Natural killer cell treated with Interleukin-12 subunit alpha and Interleukin-12 subunit beta and Interleukin-15 and Interleukin-18, amount 100 ng/mL, for 72 hours (primary cell): ENCODE measurements at places on chromosomes 13 and 19. TPM values are rescaled to one million over a fixed set of nuclear protein-coding genes. Genes with fewer than 3 reads are reported as not detected.

SIAH3 gene
- total RNA-seq = not detected

- peaks cover 2% of the 10 kb centered on the region for H3K27me3 ChIP-seq
- no peaks in the 10 kb centered on the region for H3K4me1 ChIP-seq
- no peak for DNase-seq
- H3K4me3 ChIP-seq = no peak overlapping the region
- H3K36me3 ChIP-seq = no peaks in the 10 kb centered on the region
- no peak overlapping the region for H3K27ac ChIP-seq
Measured at GRCh38 chr13:109301276-109301675, 485.1 kb downstream of the IRS2 start.

GRCh38 chr19:51820011-51820410 is 25.1 kb downstream of the FPR3 start:
- no peaks in the 10 kb centered on the region for H3K4me1 ChIP-seq
- H3K4me3 ChIP-seq = no peak overlapping the region
- H3K27ac ChIP-seq = no peak overlapping the region
- peaks cover 7% of the 10 kb centered on the region for H3K27me3 ChIP-seq

DNA sequence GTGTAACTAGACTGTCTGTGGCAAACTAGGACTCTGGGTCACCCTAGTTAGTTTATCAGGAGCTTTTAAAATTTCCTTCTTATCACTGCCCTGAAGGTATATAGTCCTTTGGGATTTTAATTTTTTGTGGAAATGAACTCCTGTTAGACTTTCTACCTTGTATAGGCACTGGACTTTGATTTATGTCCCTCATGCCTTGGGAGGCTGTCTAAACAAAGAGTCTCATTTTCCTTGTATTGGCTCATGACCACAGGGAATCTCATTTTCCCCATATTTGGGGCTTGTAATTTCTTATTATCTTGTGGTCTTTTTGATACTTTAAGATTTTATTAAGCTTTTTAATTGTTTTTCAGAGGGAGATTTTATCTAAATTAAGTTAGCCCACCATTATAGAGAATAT is 21.4 kb downstream of the KCTD4 start:
- H3K27me3 ChIP-seq = no peaks in the 10 kb centered on the region
- no peak overlapping the region for H3K27ac ChIP-seq
- no peak for DNase-seq
- no peak overlapping the region for H3K4me3 ChIP-seq
- H3K36me3 ChIP-seq = peaks cover 5% of the 10 kb centered on the region

DNA sequence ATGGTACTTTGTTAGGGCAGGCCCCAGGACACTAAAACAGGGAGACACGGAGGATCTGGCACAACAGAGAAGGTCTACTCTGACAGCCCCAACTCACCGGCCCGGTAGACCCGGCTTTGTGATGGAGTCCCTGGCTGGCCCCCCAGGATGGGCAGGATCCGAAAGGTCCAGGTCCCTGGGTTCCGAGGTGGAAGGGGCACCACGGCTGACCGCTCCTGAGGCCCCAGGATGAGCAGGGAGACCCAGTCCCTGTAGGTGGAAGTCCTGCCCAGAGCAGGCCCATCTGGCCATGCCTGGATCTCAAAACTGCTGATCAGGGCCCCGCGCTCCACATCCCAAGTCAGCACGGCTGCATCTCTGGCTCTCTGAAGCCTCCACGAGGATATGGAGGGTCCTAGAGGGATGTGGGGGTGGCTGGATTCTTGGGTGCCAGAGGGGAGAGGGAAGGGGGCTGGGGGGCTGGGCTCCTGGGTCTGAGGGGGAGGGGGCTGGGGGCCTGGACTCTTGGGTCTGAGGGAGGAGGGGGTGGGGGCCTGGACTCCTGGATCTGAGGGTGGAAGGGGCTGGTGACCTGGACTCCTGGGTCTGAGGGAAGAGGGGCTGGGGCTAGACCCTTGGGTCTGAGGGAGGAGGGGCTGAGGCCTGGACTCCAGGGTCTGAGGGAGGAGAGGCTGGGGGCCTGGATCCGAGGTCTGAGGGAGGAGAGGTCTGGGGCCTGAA is 4.6 kb downstream of the VSIG10L start:
- H3K27ac ChIP-seq = no peak overlapping the region
- H3K27me3 ChIP-seq = no peaks in the 10 kb centered on the region
- H3K4me3 ChIP-seq = no peak overlapping the region
- no peaks in the 10 kb centered on the region for H3K36me3 ChIP-seq
- DNase-seq = peak; percentile 56
- peaks cover 18% of the 10 kb centered on the region for H3K4me1 ChIP-seq

GRCh38 chr13:48828962-48829411 is 146.7 kb upstream of the FNDC3A start:
- H3K27ac ChIP-seq = peak overlapping the region; percentile 3
- H3K36me3 ChIP-seq = peaks cover 28% of the 10 kb centered on the region
- DNase-seq = no peak
- peak overlapping the region; percentile 39 for H3K4me3 ChIP-seq
- peaks cover 29% of the 10 kb centered on the region for H3K4me1 ChIP-seq

DNA sequence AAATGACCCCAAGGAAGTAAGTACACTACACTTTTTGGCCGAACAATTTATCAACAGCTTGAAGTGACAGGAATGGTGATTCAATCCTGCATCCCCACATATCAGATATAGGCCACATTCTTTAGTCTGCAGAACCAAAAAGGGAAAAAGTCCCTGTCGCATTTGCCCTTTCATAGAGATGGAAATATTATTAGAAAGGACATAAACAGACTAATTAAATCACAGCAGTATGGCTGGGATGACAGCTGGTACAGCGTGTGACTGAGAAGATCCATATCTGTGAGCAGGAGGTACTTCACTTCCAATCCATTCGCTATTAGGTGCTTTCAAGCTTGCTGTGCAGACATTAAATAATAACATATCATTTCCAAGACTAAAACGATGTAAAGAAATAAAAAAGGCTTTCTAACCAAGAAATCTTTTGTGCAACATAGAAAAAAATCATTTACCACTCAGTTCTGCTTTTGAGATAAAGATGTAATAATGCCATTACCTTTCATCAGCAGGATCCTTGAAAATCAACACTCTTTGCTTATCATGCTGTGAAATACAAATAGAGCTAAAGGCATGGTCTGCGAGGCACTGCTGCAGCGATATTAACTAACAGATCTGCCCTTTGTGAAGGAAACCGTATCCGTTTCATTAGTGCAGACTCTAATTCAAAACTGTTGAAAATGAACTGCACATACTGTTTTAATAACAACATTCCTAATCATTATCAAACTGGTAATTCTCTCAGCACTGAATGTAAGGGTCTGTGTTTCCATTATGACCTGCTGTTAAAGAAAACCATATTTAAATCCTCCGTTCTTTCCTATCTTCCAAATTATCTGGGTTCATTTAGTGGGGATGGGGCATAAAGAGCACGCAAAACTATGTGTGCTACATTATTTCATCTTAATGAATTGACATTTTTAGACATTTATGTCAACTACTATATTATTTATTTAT is 245.6 kb downstream of the DACH1 start:
- no peaks in the 10 kb centered on the region for H3K4me1 ChIP-seq
- H3K27me3 ChIP-seq = no peaks in the 10 kb centered on the region
- H3K4me3 ChIP-seq = no peak overlapping the region
- H3K36me3 ChIP-seq = no peaks in the 10 kb centered on the region
- no peak overlapping the region for H3K27ac ChIP-seq

DNA sequence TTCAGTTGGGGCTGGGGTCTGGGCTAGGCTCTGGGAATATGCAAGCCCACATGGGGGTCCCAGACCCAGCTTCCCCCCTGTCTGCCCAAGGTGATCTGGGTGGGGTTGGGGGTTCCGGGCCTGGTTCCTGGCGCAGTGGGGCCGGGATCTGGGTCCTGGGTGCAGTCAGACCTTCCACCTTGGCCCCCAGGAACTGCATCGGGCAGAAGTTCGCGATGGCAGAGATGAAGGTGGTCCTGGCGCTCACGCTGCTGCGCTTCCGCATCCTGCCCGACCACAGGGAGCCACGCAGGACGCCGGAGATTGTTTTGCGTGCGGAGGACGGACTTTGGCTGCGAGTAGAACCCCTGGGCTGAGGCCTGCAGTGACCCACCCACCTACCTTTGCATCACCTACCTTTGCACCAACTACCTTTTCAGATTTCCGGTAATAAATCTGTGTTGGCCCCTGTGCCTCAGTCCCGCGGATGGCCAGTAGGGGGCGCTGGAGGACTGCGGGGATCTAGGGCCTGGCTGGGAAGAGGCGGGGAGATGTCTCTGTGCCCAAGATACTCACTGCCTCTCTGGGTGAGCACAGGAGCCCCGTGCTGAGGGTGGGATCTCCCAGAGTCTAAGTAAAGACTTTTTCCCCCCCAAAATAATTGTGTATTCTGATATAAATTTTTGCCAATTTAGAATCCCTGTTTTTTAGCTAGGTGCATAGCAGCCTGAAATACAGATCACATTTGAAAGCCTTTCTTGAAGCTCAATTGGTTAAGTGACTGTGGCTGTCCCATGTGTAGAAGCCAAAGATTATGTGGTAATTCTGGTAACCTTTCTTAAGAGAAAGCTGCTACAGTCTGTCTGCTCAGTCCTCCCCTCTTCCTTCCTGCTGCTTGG is 11.5 kb upstream of the CYP4F3 start:
- H3K27ac ChIP-seq = no peak overlapping the region
- H3K36me3 ChIP-seq = no peaks in the 10 kb centered on the region
- peaks cover 9% of the 10 kb centered on the region for H3K27me3 ChIP-seq
- H3K4me1 ChIP-seq = peaks cover 6% of the 10 kb centered on the region
- H3K4me3 ChIP-seq = no peak overlapping the region
- peak; percentile 79 for DNase-seq

GRCh38 chr19:6010107-6010506 is 32.2 kb upstream of the RANBP3 start:
- H3K4me1 ChIP-seq = no peaks in the 10 kb centered on the region
- no peak for DNase-seq
- no peaks in the 10 kb centered on the region for H3K36me3 ChIP-seq
- H3K4me3 ChIP-seq = no peak overlapping the region

CGB5 gene
- not detected for total RNA-seq
